Activated B cell treated with CpG ODN at 0.5 μM for 24 hours (primary cell): ENCODE measurements at places on chromosomes 1 and 21. TPM values are rescaled to one million over a fixed set of nuclear protein-coding genes. Genes with fewer than 3 reads are reported as not detected.

OSCP1 gene
- total RNA-seq = 1.2 and 1.8 TPM in 2 replicates

DNA sequence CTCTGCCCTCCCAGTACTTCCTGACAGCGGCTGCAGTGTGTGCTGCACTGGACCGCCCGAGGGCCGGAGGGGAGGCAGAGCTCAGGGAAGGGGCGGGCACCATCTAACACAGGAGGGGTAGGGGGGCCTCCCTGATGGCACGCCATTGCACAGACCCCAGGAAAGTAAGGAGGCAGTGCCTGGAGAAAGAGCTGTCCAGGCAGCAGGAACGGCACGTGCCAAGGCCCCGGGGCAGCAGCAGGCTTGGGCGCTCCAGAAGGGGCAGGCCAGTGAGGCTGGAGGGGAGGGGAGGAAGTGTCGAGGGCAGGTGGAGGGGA lies 110.7 kb downstream of the CRYAA start:
- peaks cover 13% of the 10 kb centered on the region for H3K27me3 ChIP-seq
- no peaks in the 10 kb centered on the region for H3K36me3 ChIP-seq
- no peak overlapping the region for H3K27ac ChIP-seq

SLFNL1 gene
- 0.39 and 0.47 TPM in 2 replicates for total RNA-seq

- no peaks in the 10 kb centered on the region for H3K4me1 ChIP-seq
- no peak for DNase-seq
- no peak overlapping the region for H3K27ac ChIP-seq
- no peaks in the 10 kb centered on the region for H3K27me3 ChIP-seq
These were observed 129.5 kb upstream of the PRMT6 start for GRCh38 chr1:106926803-106927582.

- no peak overlapping the region for H3K4me3 ChIP-seq
- H3K27ac ChIP-seq = no peak overlapping the region
- no peak for DNase-seq
These were observed 480.4 kb downstream of the SIPA1L2 start for GRCh38 chr1:232149287-232150201.

- H3K27me3 ChIP-seq = no peaks in the 10 kb centered on the region
- H3K4me3 ChIP-seq = no peak overlapping the region
- no peak for DNase-seq
- peak overlapping the region; percentile 59 for H3K27ac ChIP-seq
- H3K36me3 ChIP-seq = no peaks in the 10 kb centered on the region
- H3K4me1 ChIP-seq = peaks cover 58% of the 10 kb centered on the region
These were observed 133.3 kb downstream of the PGBD5 start for GRCh38 chr1:230292689-230293389.

KIAA0040 gene
- 55.5 and 57.2 TPM in 2 replicates for total RNA-seq
